CD4-positive, alpha-beta memory T cell (primary cell): ENCODE measurements at places on chromosomes 13 and 19. TPM values are rescaled to one million over a fixed set of nuclear protein-coding genes. Genes with fewer than 3 reads are reported as not detected.

GRCh38 chr19:14977128-14977527 is 2.5 kb downstream of the SLC1A6 start:
- H3K27ac ChIP-seq: no peak overlapping the region
- peaks cover 22% of the 10 kb centered on the region for H3K27me3 ChIP-seq
- H3K4me1 ChIP-seq: no peaks in the 10 kb centered on the region
- no peak overlapping the region for H3K4me3 ChIP-seq

DNA sequence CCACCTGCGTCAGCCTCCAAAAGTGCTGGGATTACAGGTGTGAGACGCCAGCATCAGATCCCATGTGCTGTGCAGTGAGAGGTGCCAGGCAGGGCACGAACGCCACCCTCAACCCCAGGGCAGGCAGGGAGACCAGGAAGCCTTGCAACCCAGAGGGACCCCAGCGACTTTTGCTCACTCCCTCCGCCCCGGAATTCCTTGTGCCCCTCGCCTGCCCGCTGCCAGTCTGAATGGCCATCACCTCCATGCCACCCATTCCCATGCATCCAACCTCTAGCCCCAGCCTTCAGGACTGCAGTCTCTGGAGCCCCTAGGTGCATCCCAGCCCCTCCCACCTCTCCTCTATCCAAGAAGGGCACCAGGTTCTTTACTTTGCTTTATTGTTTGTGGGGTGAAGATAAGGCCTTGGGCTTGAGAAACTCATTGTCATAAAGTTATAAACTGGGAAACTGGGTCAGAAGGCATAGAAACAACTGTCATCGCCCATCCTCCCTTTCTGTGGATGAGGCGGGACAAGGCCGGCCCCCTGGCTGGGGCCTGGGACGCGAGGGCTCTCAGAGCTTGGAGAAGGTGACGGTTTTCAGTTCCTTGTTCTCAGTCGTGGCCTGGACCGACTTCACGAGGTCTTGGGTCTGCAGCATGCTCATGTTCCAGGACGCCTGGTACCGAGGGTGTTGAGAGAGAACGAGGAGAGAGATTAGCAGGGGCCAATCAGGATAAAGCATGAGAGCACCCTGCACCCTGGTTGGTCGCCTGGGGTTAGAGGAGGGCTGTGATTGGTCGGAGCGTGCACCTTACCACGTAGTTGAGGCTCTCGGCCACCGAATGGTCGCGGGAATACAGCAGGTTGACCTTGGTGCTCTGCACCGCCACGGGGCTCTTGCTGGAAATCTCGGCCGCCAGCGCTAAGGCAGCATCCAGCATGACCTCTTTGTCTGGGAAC is 2.6 kb upstream of the LGALS4 start:
- H3K27ac ChIP-seq: no peak overlapping the region
- H3K4me3 ChIP-seq: no peak overlapping the region
- H3K27me3 ChIP-seq: no peaks in the 10 kb centered on the region
- DNase-seq: no peak

- no peaks in the 10 kb centered on the region for H3K36me3 ChIP-seq
- no peak overlapping the region for H3K4me3 ChIP-seq
- DNase-seq: no peak
- H3K27ac ChIP-seq: no peak overlapping the region
- H3K27me3 ChIP-seq: peaks cover 9% of the 10 kb centered on the region
Measured at GRCh38 chr19:33343859-33344572, 29.5 kb upstream of the CEBPG start.

- no peaks in the 10 kb centered on the region for H3K27me3 ChIP-seq
- DNase-seq: no peak
- no peak overlapping the region for H3K27ac ChIP-seq
Measured at GRCh38 chr13:72218966-72219365, 352.0 kb upstream of the DACH1 start.

DNA sequence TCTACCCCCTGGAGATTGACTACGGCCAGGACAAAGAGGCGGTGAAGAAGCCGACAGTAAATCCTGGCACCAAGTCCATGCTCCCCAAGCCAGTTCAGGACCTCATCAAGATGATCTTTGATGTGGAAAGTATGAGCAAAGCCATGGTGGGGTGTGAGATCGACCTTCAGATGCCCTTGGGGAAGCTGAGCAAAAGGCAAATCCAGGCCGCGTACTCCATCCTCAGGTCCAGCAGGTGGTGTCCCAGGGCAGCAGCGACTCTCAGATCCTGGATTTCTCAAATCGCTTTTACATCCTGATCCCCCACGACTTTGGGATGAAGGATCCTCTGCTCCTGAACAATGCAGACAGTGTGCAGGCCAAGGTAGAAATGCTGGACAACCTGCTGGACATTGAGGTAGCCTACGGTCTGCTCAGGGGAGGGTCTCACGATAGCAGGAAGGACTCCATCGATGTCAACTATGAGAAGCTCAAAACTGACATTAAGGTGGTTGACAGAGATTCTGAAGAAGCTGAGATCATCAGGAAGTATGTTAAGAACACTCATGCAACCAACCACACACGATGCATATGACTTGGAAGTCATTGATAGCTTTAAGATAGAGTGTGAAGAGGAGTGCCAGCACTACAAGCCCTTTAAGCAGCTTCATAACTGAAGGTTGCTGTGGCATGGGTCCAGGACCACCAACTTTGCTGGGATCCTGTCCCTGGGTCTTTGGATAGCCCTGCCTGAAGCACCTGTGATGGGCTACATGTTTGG is 24.0 kb upstream of the ANKRD10 start:
- H3K4me1 ChIP-seq: no peaks in the 10 kb centered on the region
- no peaks in the 10 kb centered on the region for H3K36me3 ChIP-seq
- H3K27me3 ChIP-seq: no peaks in the 10 kb centered on the region

- DNase-seq: no peak
- no peaks in the 10 kb centered on the region for H3K4me1 ChIP-seq
- no peaks in the 10 kb centered on the region for H3K36me3 ChIP-seq
- no peaks in the 10 kb centered on the region for H3K27me3 ChIP-seq
- H3K4me3 ChIP-seq: no peak overlapping the region
Measured at GRCh38 chr13:110294146-110294545, 12.8 kb downstream of the COL4A1 start.

DNA sequence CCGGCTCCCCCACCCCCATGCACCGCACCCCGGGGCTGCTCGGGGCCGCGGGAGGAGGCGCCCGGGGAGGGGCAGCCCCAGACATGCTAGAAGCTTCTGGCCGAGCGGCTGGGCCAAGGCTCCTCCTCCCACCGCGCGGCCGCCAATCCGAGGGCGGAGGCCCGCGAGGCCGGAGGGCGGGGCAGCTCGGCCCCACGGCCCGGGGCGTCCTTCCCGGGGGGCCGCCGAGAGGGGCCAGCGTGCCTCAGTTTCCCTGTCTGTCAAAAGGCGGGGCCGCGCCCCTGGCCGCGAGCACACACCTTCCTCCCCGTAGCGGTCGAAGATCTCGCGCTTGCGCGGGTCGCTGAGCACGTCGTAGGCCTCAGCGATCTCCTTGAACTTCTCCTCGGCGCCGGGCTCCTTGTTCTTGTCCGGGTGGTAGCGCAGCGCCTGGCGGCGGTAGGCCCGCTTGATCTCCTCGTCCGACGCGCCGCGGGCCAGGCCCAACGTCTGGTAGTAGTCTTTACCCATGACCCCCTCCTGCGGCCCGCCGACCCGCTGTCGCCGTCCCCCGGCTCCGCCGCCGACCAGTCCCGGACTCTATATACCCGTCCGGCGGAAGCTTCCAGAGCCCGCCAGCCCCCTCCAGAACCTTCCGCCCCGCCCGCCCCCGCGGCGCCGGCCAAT is at the start of gene DNAJB1:
Gene DNAJB1, minus strand, starts transcription at position 558 of the 666 bp plus-strand sequence. Its CDS starts 48 bp downstream, at position 510.
- H3K36me3 ChIP-seq: peaks cover 34% of the 10 kb centered on the region
- H3K27ac ChIP-seq: peak within 1 kb of the TSS; percentile 94
- no peak for DNase-seq
- peaks cover 69% of the 10 kb centered on the region for H3K4me1 ChIP-seq
- H3K4me3 ChIP-seq: peak within 1 kb of the TSS; percentile 62

- DNase-seq: no peak
- no peaks in the 10 kb centered on the region for H3K36me3 ChIP-seq
- no peak overlapping the region for H3K4me3 ChIP-seq
- no peaks in the 10 kb centered on the region for H3K27me3 ChIP-seq
- H3K27ac ChIP-seq: no peak overlapping the region
Measured at GRCh38 chr19:43471091-43471490, 5.7 kb upstream of the LYPD3 start.

DNA sequence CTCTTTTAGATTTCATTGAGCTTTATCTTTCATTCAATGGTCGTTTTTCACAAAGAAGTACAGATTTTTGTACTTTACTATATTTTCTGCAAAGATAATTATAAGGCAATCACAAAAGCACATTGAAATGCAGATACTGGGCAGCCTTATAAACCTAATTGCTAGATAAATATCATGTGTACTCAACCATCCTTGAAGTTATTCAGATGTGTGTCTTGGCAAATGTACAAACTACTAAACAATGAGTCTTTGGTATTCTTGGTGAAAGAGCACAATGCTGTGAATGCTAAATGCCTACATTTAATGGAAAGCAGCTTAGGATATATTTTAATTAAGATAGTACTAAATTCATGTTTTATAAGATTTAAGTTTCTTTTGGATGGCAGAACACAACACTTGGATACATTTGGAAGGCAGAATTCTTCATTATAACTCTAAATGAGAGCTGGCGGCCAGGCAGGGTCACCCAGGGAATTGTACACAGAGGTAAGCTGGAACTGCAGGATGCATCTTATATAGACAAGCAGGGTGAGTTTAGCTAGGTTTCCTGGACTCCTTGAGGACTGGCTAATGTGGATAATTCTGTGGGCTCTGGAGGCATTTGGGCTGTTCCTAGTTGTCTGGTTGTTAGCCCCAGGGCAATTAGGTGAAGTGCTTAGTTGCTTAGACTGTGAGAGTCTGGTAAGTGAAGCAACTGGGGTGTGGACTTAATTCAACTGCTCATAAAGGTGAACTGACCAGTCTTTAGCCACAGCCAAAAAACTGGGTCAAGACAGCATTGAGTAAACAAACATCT is 286.6 kb downstream of the PCDH20 start:
- no peaks in the 10 kb centered on the region for H3K36me3 ChIP-seq
- no peak for DNase-seq
- no peak overlapping the region for H3K4me3 ChIP-seq

GRCh38 chr19:44637390-44637764 is 6.3 kb upstream of the PVR start:
- H3K4me3 ChIP-seq: no peak overlapping the region
- H3K36me3 ChIP-seq: no peaks in the 10 kb centered on the region

DNA sequence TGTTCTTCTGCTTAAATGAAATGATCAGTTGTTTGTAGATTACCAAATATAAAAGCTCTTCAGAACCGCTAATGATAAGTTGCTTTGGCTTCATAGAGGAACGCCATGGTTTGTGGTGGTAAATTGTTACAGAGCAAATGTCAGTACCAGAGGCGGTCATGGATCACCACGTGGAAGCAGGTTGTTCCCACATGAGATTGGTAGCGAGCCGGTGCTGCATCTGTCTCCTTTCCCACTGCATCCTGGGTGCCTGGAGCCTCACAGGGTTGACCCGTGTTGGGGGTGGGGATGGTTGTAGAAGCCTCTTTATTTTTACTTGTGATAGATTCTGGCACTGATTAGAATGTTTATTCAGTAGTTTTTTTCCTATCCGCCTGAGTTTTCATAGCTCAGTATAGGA is 14.7 kb downstream of the GARRE1 start:
- no peak overlapping the region for H3K4me3 ChIP-seq
- no peak for DNase-seq
- H3K27ac ChIP-seq: peak overlapping the region; percentile 56
- no peaks in the 10 kb centered on the region for H3K27me3 ChIP-seq
- H3K36me3 ChIP-seq: no peaks in the 10 kb centered on the region
- H3K4me1 ChIP-seq: peaks cover 93% of the 10 kb centered on the region

GRCh38 chr13:109567315-109567714 is 219.1 kb downstream of the IRS2 start:
- no peaks in the 10 kb centered on the region for H3K36me3 ChIP-seq
- no peak overlapping the region for H3K27ac ChIP-seq
- H3K4me3 ChIP-seq: no peak overlapping the region

GRCh38 chr13:60111691-60112090 is 52.0 kb downstream of the DIAPH3 start:
- no peaks in the 10 kb centered on the region for H3K36me3 ChIP-seq
- H3K27ac ChIP-seq: no peak overlapping the region
- no peak for DNase-seq
- H3K4me3 ChIP-seq: no peak overlapping the region
- no peaks in the 10 kb centered on the region for H3K27me3 ChIP-seq
- H3K4me1 ChIP-seq: no peaks in the 10 kb centered on the region

GRCh38 chr13:21894703-21895699 is 224.1 kb downstream of the FGF9 start:
- H3K27ac ChIP-seq: no peak overlapping the region
- H3K36me3 ChIP-seq: no peaks in the 10 kb centered on the region

DNA sequence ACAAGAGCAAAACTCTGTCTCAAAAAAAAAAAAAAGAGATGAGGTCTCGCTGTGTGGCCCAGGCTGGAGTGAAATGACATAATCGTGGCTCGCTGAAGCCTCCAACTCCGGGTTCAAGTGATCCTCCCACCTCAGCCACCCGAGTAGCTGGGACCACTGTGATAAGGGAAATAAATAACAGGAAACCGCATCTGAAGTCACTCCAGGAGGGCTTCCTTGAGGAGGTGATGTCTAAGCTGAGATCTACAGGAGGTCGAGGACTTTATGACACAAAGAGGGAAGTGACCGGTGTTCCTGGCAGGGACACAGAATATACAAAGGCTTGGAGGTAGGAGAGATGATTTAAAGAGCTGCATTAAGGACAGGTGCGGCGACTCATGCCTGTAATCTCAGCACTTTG is 8.9 kb upstream of the NR2F6 start:
- H3K4me3 ChIP-seq: no peak overlapping the region
- H3K4me1 ChIP-seq: no peaks in the 10 kb centered on the region
- H3K36me3 ChIP-seq: no peaks in the 10 kb centered on the region
- no peaks in the 10 kb centered on the region for H3K27me3 ChIP-seq
- no peak for DNase-seq

DNA sequence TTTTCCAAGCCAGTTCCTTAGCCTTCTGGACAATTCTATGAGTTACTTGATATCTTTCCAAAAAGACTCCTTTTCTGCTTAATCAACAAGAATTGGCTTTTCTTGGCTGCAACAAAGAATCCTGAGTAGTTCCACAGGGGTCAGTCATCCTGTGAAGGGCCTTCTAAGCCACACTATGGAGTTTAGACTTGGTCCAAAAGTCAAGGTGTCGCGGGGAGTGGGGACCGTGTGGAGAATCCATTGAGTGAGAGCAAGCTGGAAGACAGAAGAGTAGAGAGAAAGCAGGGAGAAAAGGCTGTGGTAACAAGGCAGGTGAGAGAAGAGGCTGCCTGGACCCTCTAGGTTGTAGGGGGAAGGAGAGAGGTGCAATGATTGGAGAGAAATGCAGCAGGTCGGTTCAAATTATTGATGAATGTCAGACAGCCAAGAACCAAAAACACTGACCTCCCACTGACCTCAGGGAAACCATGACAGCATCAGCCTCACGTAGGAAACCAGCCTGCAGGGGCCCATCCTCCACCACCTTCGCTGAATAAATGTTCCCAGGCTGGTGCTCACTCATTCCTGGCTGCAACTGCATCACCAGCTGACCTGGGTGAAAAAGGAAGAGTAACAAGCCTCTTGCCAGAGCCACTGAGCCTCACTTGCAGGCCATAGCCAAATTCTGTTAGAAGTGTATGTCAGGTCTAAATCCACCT is 7.1 kb upstream of the IFT88 start:
- H3K36me3 ChIP-seq: no peaks in the 10 kb centered on the region
- no peak overlapping the region for H3K27ac ChIP-seq
- no peaks in the 10 kb centered on the region for H3K4me1 ChIP-seq
- no peak overlapping the region for H3K4me3 ChIP-seq

GRCh38 chr19:29631450-29631849 is 25.4 kb downstream of the POP4 start:
- no peak for DNase-seq
- no peaks in the 10 kb centered on the region for H3K27me3 ChIP-seq
- no peaks in the 10 kb centered on the region for H3K36me3 ChIP-seq

Gene SYNGR4
- not detected for polyA plus RNA-seq

Gene PRTN3
- not detected for polyA plus RNA-seq

Gene TNFAIP8L1
- polyA plus RNA-seq: 3.7 TPM

Gene TJP3
- polyA plus RNA-seq: 23.4 TPM

Gene URAD
- polyA plus RNA-seq: not detected

Gene ZNF534
- polyA plus RNA-seq: not detected

Gene NKPD1
- not detected for polyA plus RNA-seq

Gene CAPN12
- 3.9 TPM for polyA plus RNA-seq
